ENCODE measurements at places on chromosomes 4 and X.

- DNase-seq = no peak
These were observed 45.8 kb downstream of the AREG start for GRCh38 chr4:74490736-74491135.

DNA sequence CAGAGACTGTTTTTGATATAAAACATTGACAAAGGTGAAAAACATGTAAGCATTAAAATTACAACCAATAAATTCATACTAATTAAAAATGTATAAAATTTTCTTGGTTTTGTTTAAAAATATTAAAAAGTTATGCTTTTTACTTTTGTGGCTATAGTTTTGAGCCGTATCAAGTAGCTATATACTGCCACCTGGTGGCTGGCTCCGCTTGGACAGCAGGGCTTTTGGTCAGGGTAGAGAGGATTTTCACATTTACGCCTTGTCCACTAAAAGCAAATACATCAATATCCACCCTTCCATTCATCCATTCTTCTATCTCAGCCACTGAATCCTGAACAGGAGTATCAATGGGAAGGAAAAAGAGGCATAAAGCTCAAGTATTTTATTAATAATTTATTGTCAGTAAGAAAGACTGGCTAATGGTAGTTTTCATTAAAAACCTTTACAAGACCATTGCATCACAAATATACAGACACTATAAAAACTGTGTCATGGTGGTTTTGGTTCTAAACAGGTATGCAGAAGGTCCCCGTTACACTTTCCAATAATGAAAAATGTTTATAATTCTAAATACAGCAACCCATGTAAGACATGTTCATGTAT is 32.1 kb upstream of the MTNR1A start:
- peak; percentile 87 for DNase-seq

- DNase-seq = peak; percentile 76
These were observed 1.2 kb downstream of the TMSB4X start for GRCh38 chrX:12975991-12976558.

GRCh38 chrX:39773150-39773549 is 324.6 kb downstream of the BCOR start:
- DNase-seq = peak; percentile 68

- DNase-seq = no peak
These were observed 159.3 kb downstream of the EPHA5 start for GRCh38 chr4:65510976-65511375.

- DNase-seq = no peak
These were observed 129.5 kb downstream of the PACRGL start for GRCh38 chr4:20829617-20830357.

DNA sequence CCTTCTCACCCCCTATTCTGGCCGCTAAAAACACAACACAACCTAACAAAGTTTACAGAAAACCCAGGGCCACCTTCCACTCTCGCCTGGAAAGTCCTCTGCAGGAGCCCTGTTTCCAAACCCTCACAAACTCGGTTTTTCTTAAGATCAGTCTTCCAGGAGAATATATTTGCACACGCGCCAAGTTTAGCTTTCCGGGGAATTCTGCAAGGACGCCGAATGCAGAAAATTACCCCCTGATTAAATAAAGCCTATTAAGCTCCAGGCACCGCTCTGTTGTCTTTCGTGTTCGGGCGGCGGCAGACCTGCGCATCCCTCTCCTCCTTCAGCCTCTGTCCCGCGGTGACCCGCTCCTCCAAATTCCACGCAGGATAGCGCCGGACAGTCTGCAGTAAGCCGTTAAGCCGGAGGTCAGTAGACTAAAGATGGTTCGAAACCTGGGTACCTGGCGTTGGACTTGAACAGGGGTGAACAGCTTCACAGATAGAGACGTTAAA is 5.0 kb downstream of the MSX1 start:
- no peak for DNase-seq

- no peak for DNase-seq
These were observed 7.0 kb downstream of the MTM1 start for GRCh38 chrX:150575419-150575814.

GRCh38 chr4:157888281-157888680 is 284.5 kb downstream of the GASK1B start:
- DNase-seq = no peak

DNA sequence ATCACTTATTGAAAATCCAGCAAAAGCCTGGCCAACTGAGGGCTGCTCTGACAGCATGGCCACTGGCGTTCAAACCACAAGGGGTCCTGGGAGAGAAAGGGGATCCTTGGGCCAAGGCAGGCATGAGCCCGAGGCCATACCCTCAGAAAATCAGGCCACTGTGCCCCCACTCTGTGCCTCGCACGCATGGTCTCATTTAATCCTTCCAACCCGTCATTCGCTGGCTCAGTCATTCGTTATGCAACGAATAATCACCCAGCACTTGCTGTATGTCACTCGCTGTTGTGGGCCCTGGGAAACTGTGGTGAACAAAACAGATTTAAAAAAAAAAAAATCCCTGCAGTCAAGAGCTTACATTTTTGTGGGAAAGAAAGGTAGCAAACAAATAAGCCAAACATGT is 112.7 kb downstream of the BCOR start:
- no peak for DNase-seq

- DNase-seq = peak; percentile 55
These were observed 18.9 kb downstream of the HELQ start for GRCh38 chr4:83436680-83437079.

DNA sequence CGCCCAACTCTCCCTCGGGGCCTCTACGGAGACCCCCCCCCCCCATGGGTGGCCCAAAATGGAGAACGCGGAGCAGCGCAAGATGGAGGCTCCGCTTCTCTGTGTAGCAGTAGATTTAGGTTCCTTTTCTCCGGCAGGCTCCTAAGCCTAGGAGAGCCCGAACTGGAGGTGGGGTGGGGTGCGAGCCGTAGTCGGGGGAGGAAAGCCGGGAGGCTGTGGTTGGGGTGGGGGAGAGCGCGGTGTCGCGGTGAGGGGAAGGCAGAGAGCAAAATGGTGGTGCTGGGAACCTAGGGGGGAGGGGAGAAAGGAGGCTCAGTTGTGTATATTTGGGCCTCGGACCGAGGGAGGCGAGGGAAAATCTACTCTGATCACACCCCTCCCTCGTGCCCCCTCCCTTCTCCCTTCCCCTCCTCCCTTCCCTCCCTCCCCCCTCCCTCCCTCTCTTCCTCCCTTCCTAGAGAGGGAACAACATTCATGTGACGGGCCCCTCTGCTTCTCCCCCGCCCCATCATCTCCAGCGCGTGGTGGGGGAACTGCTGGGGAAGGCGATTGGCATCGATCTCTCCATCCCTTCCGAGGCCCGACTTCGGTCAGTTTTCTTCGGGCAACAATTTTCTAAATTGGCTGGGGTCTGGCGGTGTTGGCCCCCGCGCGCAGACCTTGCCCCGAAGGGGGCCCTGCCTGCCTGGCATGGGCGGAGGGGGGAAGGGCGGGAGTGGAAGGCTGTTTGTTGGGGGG is at the start of gene STAG2:
STAG2 (plus strand) TSS at position 439 of the 738 bp plus-strand sequence. CDS start 60,922 bp downstream, outside the sequence.
- peak; percentile 88 for DNase-seq

Data from endodermal cell (in vitro differentiated cells).